ENCODE measurements at places on chromosomes 2 and 18.

DNA sequence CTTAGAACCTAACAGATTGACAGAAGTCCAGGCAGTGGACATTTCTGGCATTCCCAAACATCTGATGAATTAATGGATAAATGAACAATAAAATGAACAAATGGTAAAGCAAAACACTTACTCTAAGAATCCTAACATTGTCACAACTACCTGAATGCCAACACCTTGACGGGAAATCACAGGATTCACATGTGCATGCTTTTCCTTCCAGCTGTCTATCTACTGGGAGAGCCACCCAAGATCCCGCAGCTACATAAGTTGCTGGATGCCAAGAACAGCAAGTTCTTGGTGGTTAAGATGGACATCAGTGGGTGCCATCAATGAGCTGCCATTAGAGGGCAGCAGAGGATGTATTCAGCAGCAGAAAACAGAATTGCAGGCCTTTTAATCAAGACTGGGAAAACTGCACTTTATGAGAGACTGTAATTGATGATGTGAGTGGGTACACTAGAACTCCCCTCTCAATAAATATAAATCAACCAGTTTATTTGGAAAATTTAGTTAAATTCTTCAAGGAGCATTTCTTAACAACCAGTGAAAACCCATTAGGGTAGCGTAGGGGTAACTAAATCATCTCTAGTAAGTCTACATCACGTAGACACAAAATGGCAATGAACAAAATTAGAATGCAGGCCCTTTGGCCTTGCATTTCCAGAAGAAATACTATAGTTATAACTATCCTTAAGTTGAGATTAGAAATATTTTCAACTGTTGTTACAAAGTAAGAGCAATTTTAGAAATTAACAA lies 45.6 kb downstream of the SESTD1 start:
- peak; percentile 29 for DNase-seq

- no peak for DNase-seq
These were observed 10.1 kb upstream of the SPAG16 start for GRCh38 chr2:213274143-213274542.

DNA sequence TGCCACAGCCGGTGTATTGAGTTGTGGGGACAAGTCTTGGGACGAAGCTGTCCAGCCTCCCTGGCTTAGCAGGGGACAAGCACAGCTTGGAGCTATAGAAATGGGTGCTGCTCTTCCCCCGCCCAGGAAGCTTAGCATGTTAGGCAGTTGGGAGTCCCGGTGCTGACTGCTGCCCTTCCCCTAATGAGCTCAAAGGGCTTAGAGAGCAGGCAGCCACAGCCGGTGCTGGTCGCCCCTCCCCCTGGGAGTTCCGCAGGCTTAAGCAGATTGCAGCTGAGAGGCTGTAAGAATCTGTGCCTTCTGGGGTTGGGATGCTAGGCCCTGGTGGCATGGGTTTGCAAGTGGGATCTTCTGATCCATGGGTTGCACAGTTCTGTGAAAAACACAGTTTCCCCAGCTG lies 237.3 kb downstream of the DCDC2C start:
- no peak for DNase-seq

DNA sequence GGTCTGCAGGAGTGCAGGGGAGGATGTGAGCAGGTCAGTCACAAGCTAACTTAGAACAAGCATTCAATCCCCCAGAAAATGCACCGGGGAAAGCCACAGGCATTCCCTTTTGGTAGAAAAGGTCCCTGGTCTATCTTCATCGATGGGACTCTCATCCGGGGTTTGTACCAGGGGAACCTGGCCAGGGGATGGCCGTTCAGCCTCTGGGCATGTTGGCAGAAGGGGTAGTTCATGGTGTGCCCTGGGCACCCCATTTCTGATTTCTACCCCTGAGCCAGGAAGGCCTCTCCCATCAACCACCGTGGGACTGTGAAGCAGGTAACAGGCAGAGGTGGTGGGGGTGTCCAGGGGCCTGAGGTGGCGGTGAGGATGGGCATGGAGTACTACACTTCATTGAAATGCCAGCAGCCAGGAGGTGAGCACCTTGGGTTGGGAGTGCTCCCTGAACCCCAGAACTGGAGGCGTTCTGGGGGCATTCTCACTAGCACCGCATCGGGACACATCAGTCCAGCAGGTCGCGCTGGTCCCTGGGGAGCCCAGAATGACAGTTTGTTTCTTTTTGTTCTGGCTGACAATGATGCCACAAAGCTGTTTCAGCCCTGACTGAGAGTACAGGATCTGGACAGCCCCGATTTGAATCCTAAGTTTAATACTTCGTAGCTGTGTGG lies 172.3 kb downstream of the SMAD7 start:
- no peak for DNase-seq

GRCh38 chr18:62767321-62767720 lies 52.0 kb downstream of the PHLPP1 start:
- DNase-seq, result no peak

DNA sequence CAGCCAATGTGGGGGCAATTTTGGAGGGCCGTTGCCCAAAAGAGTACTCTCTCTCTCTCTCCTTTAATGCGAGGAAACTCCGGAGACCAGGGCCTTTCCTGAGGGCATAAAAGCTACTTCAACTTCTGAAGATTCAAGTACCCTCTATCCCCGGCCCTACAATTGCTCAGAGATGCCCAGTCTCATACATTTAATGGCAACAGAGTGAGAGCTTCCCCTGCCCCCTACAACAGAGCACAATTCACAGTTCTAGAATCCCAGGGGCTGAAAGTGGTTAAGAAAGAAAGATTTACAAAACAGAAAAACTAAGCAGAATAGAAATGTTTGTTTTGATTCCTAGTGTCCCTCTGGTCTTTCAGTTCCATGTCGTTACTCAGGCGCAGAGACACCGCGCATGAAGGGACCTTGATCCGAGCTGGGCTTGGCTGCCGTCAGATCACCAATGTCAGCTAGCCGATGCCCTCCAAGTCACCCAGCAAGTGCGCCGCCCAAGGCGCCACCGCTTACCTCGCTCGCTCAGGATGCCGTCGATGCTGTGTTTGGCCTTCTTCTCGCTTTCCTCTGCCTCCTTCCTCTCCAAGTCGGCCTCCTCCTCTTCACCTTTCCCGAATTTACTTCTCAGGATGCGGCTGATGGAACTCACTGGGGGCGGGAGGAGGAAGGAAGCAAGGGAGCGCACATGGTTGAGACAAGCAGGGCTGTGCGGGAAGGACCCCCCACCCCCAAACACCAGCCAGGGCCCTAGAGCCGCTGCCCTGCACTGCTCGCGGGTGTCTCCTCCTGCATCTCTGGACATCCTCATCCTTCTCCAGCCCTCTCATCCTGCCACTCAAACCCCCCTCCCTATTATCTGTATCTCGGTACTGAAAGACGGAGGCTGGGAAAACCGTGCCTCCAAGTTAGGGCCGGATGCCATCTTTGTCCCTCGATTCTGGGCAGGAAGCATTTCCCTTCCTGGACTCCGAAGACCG lies 4.9 kb downstream of the PAX3 start:
- DNase-seq, result no peak

DNA sequence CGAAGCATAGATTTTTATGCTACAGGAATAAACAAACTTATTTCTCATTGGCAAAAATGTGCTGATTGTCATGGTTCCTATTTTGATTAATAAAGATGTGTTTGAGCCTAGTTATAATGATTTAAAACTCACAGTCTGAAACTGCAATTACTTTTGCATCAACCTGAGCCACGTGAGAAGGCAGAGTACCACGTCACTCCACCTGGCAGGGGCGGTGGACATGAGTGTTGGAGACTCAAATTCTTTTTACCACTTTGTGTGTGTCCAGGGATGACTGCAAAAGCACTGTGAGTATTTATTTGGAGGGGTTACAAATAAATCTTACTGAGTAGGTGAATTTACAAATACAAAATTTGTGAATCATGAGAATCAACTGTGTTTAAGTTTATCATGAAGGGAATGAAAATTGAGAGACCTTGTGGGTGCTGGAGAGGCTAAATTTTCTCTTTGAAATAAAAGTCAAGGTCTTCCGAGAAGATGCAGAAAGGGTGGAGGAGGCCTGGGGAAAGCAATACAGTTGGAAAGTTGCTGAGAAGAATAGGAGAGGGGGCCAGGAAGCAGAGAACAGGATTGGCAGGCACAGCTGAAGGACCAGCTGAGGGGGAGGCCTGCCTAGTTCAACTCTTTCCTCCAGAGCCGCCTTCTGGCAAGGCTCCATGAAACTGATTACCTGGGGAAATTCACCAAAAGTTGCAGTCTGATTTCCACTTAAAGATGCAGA lies 316.4 kb downstream of the MYCN start:
- DNase-seq, result no peak

DNA sequence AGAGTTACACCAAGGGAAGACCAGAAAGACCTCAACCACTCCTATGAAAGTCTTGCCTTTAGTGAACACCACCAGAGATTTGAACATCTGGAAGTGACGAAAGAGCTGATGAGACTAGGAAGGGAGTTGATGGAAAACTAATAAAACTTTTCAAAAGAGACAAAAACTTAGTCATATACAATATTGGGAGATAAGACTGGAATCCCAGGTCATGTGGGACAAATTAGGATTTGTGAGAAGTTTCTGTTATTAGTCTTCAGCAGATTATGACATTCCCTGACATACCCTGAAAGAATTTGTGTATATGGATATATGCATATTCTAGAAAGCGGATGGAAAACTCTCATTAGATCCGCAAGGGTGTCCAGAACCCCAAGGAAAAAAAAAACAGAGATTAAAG lies 145.0 kb upstream of the LTBP1 start:
- no peak for DNase-seq

- no peak for DNase-seq
These were observed 504.5 kb upstream of the VRK2 start for GRCh38 chr2:57542081-57542480.

DNA sequence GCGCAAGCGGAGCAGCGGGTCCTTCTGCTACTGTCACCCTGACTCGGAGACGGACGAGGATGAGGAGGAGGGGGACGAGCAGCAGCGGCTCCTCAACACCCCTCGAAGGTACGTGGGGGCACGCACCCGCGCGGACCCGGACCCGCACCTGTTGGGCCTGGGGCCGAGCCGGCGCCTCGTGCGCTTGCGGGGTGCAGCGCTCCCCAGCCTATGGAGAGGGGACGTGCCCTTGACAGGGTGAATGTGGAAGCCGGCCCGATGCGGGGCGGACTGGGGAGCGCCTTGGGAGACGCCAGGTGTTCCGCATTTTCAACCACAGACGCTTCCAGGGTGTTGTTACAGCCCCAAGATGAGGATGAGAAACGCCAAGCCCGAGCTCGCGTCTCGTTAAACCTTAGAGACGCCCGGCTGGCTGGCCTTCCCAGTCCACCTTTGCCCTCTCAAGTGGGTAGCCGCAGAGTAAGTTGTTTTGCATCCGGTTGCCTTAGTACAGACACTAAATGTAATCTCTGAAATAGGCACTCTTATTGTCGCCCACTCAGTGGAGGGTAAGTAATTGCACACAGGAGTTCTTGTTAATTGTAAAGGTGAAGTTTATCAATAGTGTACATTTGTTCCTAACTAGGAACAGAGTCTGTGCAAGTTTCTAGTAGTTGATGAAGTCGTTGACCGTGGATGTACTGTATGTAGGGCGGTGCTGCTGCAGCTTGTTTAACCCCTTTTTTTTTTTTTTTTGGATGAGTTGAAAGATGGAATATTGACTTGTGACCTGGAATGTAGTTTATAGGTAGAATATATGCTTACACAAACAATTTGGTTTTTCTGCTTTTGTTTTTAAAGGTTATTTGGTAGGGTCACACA lies 815 bp downstream of the GMCL1 start:
- DNase-seq, result peak; percentile 18

GRCh38 chr2:129605646-129606045 lies 373.8 kb upstream of the RAB6C start:
- no peak for DNase-seq

- DNase-seq, result no peak
These were observed 13.3 kb downstream of the HK2 start for GRCh38 chr2:74847070-74847858.

DNA sequence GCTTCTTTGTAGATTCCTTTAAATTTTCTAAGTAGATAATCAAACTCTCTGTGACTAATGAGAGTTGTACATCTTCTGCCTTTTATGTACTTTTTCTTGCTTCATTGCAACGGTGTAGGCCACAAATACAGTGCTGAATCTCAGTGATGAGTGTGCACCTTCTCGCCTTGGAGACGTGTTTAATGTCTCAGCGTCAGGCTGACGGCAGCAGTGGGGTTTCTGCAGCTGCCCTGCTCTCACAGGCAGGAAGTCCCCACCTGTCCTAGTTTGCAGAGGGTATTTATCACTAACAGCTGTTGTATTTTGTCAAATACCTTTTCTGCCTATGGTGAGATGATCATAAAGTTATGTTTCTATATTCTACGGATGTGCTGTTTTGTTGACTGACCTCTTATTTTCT lies 13.3 kb downstream of the AGXT start:
- DNase-seq, result no peak

DNA sequence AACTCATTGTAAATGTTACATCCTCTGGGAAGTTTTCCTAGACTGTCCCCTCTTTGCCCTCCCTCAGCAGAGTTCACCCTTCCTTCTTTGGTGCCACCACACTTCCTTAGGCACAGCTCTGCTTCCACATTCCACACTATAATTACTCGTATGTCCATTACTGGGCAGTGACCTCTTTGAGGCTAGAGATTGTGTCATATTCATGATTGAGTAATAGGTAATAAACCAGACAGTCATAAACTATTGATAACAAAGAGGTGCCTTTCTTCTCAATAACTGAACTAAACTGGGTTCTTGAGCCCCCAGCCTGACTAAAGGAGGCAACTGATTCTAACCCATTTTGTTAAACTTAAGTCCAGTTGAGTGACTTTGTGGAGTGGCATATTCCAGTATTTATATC lies 28.3 kb downstream of the MYO3B start:
- no peak for DNase-seq

GRCh38 chr2:234914371-234915154 lies 37.3 kb upstream of the SH3BP4 start:
- DNase-seq, result no peak

DNA sequence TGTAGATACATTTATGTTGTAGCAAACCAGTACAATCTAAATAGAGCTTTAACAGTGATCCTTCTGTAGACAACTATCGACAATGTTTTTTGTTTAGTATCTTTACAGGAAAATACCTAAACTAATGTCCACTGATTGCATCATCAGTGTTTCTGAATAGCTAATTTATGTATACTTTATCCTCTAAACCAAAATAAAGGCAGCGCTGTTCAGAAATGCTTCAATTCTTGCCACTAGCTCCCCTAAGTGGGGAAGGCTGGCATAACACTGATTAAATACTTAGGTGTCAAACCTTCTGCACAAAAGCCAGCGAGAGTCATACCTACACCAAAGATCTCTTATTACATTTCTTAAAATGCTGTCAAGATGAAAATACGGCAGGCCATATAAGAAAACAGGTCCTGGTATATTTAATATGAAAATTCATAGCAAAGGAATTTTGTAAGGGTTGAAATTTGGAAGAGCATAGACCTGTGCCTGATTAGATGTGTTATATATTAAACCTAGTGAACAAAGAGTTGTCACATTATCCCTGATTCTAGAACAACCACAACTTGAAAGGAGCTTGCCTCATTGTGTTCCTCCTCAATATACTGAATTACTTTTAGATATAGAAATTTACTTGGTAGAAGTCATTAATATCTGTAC lies 1693.4 kb upstream of the SLC39A10 start:
- no peak for DNase-seq

DNA sequence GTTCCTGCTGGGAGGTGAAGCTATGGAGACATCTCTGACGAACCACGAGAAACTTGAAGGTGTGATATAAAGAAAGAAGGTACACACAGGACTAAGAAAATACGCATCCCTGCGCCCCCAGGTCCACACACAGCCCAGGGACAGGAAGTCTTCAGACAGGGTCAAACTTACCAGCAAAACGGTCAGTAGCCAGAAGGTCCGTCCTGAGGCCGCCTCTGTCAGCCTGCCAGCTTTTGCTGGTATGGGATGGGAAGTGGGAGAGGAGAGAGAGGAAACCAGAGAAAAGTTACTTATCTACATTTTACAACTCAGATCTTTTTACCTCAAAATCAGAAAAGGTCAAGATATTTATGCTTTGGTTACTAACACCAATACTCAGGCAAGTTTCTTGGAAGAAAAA lies 47.2 kb downstream of the HDLBP start:
- DNase-seq, result no peak
